ENCODE measurements at places on chromosomes 3 and 15. TPM values are rescaled to one million over a fixed set of nuclear protein-coding genes. Genes with fewer than 3 reads are reported as not detected.
A peak's percentile ranks its signal among the peaks of the same experiment; 100 is the strongest.

DNA sequence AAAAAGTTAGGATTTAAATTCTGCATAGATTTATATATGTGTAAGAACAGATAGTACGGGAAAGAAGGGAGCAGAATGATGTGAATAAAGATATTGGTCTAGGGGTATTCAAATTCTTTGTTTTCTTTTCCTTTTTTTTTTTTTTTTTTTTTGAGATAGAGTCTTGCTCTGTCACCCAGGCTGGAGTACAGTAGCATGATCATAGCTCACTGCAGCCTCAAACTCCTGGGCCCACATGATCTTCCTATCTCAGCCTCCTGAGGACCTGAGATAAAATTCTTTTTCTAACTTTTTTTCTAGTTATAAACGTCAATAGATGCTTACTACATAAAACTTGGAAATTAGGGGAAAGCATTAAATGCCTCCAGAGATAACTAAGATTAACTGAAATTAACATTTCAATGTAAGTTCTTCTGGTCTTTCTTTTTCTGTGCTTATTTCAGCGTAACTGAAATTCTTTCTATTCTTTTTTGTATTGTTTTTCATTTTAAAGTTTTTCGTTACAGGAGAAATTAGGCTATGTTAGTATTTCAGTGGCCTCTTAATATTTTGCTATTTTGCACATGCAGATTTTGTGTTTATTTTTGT, 29.2 kb downstream of the UBE2Q2 start:
- no peak for DNase-seq

GRCh38 chr3:155335724-155336354, 42.4 kb upstream of the STRIT1 start:
- DNase-seq = no peak

- DNase-seq = no peak
These were observed 240.2 kb downstream of the SCAPER start for GRCh38 chr15:76664895-76665294.

DNA sequence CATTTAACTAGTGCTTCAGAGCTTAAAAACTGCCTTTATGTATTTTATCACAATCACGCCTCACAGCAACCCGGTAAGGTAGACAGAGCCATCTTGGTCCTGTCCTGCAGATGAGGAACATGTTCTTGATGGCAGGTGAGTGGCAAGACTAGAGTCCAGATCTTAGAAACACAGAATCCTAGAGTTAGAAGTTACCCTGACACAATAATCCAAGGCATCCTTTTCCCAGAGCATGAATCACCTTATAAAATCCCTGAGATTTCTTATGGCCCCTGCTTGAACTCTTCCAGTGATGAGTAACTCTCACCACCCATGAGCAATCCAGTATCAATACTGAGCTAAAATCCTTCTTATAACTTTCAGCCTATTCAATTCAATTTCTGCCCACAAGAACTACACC, 16.9 kb downstream of the POPDC2 start:
- DNase-seq = no peak

GRCh38 chr3:32229565-32229964, 8.9 kb upstream of the CMTM8 start:
- no peak for DNase-seq

DNA sequence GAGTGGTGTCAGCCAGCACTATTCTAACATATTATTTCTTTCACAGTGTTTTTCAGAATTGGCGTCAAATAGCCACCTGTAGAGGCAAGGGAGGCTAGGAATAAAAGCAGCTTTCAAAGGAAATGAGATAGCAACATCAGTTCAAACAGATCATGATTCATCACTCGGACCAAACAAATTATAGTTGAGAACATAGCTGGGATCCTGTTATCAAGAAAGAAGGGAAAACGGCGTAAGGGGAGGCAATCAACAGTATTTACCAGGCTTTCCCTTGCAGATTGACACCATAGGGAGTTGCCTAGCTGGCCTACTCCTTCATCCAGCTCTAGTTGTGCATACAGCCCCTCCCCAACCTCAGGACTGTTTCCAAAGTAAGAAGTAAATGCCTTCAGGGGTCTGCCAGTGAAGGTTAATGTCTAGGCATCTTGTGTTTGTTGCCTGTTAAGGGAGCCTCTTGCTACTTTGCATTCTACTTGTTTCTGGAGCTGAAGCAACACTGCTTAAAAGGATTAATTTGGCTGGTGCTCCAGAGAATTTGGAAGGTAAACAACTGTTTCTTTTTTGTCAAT, 286.5 kb downstream of the NSUN3 start:
- DNase-seq = no peak

- no peak for DNase-seq
These were observed 220.7 kb downstream of the GBE1 start for GRCh38 chr3:81540787-81541186.

DNA sequence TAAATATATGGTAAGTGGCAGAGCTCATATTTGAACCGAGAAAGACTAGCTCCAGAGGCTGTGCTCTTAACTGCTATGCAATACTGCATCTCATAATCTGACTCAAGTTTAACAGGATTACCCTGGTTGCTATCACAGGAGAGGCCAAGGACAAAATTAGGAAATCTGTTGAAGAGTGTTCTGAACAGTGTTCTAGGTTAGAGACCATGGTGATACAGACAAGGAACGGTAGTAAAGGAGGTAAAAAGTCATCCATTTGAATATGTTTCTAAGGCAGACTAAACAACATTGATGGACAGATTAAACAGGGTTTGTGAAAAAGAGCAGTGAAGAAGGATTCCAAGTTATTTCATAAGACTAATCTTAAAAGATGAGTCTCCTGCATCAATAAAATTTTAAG, 22.1 kb downstream of the PLOD2 start:
- DNase-seq = no peak

GRCh38 chr15:76003364-76003763, 8.9 kb downstream of the NRG4 start:
- DNase-seq = no peak

GRCh38 chr15:100923076-100923475, 3.9 kb downstream of the LRRK1 start:
- DNase-seq = no peak

DNA sequence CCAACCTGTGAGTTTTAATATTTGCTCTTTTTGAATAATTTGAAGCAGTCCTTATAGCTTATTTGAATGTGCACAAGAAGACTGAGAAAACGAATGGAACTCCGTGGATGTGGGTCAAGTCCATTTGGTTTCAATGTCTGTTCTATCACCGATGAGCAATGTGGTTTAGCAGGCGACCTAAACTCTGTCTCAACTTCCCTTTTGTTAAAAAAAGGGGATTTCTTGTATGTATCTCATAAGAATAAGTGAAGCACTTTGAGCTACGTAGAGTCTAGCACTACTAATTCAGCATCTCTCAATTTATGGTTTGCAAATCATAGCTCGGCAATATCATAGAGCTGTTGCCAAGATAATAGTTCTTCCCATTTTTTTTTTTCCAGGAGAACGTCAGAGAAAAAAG, 4.6 kb upstream of the SKIL start:
- DNase-seq = peak; percentile 55

- DNase-seq = no peak
These were observed 34.0 kb upstream of the SLC6A11 start for GRCh38 chr3:10781981-10782380.

DNA sequence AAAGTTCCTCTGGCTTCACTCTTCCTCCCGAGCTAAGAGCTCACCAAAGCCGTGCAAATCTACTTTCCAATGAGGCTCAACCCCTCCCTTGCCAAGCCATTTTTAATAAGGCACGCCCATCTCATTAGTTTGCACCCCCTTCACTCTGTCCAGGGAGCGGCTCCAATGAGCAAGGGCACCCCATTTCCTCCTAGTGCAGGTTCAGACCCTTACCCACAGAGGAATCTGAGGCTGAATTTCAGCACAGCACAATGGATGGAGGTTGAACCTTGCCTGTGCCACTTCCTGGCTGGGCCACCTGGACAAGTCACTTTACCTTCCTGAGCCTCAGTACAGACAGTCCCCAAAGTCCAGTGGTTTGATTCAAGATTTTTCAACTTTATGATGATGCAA, 25.4 kb downstream of the XPC start:
- no peak for DNase-seq

- no peak for DNase-seq
These were observed 37.5 kb downstream of the TGFBR2 start for GRCh38 chr3:30643763-30644462.

DNA sequence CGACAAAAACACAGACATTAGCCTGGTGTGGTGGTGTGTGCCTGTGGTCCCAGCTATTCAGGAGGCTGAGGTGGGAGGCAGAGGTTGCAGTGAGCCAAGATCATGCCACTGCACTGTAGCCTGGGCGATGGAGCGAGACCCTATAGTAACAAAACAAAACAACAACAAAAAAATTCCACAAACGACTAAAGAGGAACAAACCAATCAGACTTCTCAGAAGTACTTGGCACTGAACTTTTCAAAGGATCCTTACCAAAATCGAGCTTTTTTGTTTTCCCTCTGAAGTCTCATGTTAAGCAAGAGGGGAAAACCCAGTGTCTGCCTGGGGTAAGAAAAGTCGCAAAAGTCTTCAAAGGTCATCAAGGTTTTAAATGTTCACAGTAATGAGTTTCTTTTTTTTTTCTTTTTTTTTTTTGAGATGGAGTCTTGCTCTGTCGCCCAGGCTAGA, 30.1 kb upstream of the TFRC start:
- DNase-seq = no peak

DNA sequence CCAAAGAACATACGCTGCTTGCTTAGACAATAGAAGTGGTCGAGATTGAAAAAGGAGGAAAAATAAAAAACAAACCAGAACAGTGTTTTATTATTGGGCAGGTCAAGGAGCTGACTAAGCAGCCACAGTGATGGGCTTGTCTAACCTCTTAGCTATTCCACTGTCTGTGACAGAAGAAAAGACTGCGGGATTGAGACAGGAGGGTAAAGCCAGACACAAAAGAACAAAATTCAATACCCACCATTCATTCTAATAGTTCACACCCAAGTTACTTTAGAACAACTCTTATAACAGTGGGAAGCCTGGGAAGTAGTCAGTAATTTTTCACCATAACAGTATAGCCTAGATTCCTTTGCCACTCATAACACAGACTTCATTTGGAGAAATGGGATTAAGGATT, 435.4 kb downstream of the MFSD1 start:
- DNase-seq = no peak

GRCh38 chr15:32105258-32106241, 75.2 kb downstream of the CHRNA7 start:
- DNase-seq = no peak

GRCh38 chr3:73707772-73708171, 83.0 kb upstream of the PDZRN3 start:
- no peak for DNase-seq

GRCh38 chr3:17840126-17840525, 97.7 kb upstream of the TBC1D5 start:
- peak; percentile 7 for DNase-seq

DNA sequence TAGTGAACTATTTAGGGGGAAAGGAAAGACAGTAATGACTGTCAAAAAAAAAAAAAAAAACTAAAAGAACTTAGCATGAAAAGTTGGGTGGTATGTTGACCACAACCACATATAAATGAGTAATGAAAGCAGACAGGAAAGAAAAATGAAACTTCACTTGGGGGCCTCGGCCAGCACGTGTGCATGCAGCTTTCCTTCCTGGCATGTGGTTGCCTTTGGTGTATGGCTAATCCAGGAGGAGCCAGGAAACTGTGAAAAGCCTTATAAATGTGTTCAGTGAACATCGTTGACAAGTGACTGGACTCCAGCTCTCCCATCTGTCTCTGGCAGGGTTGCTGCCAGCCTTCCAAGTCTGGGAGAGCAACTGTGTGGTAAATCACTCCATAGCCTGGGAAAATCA, 195.1 kb downstream of the DTWD1 start:
- DNase-seq = peak; percentile 77

SMCO1 gene
- total RNA-seq = not detected

TMEM45A gene
- total RNA-seq = 0.81 TPM

UQCRC1 gene
- total RNA-seq = 397 TPM

APH1B gene
- 20.5 TPM for total RNA-seq

CNTN4 gene
- total RNA-seq = 0.27 TPM

GHSR gene
- total RNA-seq = not detected

TNNC1 gene
- total RNA-seq = 0.54 TPM

MELTF gene
- 11.8 TPM for total RNA-seq

EFCAB12 gene
- total RNA-seq = 0.27 TPM

ALS2CL gene
- total RNA-seq = 2.4 TPM

PPP1R14D gene
- total RNA-seq = not detected

Data from hematopoietic multipotent progenitor cell (in vitro differentiated cells).